ENCODE measurements at places on chromosomes 1 and 21. TPM values are rescaled to one million over a fixed set of nuclear protein-coding genes. Genes with fewer than 3 reads are reported as not detected.

The IVL gene
- total RNA-seq = not detected

- H3K4me3 ChIP-seq = no peak overlapping the region
- H3K27me3 ChIP-seq = no peaks in the 10 kb centered on the region
- no peak overlapping the region for H3K27ac ChIP-seq
Observed at GRCh38 chr21:26715878-26716506, 129.2 kb downstream of the ADAMTS1 start.

- H3K36me3 ChIP-seq = no peaks in the 10 kb centered on the region
- H3K27ac ChIP-seq = no peak overlapping the region
- no peak overlapping the region for H3K4me3 ChIP-seq
- no peaks in the 10 kb centered on the region for H3K27me3 ChIP-seq
- H3K4me1 ChIP-seq = no peaks in the 10 kb centered on the region
Observed at GRCh38 chr1:221137666-221138065, 258.4 kb downstream of the HLX start.

DNA sequence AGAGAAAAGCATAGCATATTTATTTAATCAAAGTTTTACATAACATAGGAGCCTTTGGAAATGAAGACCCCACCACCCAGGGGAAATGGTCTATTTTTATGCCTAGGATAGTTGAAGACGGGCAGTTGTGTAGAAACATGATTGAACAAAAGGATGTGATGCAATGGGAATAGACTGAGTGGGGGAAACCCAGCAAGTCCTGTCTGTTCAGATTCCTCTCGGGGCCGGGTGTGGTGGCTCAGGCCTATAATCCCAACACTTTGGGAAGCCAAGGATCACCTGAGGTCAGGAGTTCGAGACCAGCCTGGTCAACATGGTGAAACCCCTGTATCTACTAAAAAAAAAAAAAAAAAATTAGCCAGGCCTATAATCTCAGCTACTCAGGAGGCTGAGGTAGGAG is 298.3 kb downstream of the MATN1 start:
- no peak for DNase-seq
- H3K27ac ChIP-seq = no peak overlapping the region
- H3K36me3 ChIP-seq = no peaks in the 10 kb centered on the region

The FCGR3B gene
- not detected for total RNA-seq

- no peaks in the 10 kb centered on the region for H3K36me3 ChIP-seq
- no peak overlapping the region for H3K27ac ChIP-seq
- DNase-seq = no peak
- no peaks in the 10 kb centered on the region for H3K27me3 ChIP-seq
- no peaks in the 10 kb centered on the region for H3K4me1 ChIP-seq
- no peak overlapping the region for H3K4me3 ChIP-seq
Observed at GRCh38 chr1:101290922-101291561, 54.2 kb downstream of the S1PR1 start.

DNA sequence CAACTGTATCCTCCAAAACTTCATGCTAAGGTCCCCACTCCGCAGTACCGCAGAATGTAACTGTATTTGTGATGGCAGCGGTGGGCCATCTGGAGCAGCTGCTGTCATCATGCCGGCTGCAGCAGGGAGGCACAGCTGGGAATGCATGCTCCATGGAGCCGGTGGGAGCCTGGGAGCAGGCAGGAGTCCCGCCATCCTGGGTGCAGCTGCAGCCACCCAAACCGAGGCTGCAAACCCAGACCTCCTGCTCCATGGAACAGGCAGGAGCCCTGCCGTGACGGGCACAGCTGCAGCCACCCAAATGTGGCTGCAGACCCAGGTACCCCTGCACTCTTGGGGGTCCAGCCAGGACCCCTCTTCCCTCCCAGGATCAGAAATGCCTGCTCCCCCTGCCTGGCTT is 80.3 kb downstream of the SCMH1 start:
- no peak overlapping the region for H3K27ac ChIP-seq
- peaks cover 10% of the 10 kb centered on the region for H3K36me3 ChIP-seq
- no peak for DNase-seq

GRCh38 chr21:32335601-32336575 is 37.2 kb downstream of the MRAP start:
- H3K27ac ChIP-seq = no peak overlapping the region
- H3K27me3 ChIP-seq = no peaks in the 10 kb centered on the region
- H3K4me3 ChIP-seq = no peak overlapping the region
- peaks cover 93% of the 10 kb centered on the region for H3K36me3 ChIP-seq
- H3K4me1 ChIP-seq = no peaks in the 10 kb centered on the region

DNA sequence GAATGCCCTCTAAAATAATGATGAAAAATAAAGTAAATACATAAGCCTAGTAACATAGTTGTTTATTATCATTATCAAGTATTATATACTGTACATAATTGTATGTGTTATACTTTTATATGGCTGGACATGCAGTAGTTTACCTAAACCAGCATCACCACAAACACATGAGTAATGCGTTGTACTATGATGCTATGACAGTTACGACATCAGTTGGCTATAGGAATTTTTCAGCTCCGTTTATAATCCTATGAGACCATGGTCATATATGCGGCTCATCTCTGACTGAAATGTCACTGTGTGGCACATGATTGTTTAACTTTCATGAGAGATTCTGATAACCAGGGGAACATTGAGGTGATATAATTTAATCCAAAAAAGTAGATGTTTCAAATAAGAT is 352.1 kb downstream of the ST6GALNAC3 start:
- no peak overlapping the region for H3K27ac ChIP-seq
- H3K4me1 ChIP-seq = peaks cover 29% of the 10 kb centered on the region
- no peak for DNase-seq
- H3K4me3 ChIP-seq = no peak overlapping the region
- H3K27me3 ChIP-seq = no peaks in the 10 kb centered on the region

DNA sequence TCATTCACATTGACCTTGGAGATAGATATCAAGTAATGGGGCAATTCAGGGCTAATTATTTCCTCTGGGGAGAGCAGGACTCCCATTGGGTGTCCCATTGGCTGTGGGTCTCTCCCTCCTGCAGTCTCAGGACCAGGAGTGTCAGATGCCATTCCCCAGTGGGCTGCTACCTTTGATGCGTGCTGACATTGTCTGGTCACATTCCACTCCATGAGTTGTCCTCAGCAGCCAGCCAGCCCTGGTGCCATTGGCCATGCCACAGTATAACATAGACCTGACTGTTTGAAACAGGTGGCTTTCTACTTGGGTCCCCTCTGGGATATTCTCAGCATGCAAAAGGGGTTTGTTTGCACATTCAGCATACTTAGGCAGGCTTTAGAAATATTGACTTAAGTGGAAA is 118.5 kb downstream of the MRPS6 start:
- H3K36me3 ChIP-seq = peaks cover 6% of the 10 kb centered on the region
- DNase-seq = no peak
- H3K4me1 ChIP-seq = no peaks in the 10 kb centered on the region
- H3K27me3 ChIP-seq = no peaks in the 10 kb centered on the region
- H3K27ac ChIP-seq = no peak overlapping the region

DNA sequence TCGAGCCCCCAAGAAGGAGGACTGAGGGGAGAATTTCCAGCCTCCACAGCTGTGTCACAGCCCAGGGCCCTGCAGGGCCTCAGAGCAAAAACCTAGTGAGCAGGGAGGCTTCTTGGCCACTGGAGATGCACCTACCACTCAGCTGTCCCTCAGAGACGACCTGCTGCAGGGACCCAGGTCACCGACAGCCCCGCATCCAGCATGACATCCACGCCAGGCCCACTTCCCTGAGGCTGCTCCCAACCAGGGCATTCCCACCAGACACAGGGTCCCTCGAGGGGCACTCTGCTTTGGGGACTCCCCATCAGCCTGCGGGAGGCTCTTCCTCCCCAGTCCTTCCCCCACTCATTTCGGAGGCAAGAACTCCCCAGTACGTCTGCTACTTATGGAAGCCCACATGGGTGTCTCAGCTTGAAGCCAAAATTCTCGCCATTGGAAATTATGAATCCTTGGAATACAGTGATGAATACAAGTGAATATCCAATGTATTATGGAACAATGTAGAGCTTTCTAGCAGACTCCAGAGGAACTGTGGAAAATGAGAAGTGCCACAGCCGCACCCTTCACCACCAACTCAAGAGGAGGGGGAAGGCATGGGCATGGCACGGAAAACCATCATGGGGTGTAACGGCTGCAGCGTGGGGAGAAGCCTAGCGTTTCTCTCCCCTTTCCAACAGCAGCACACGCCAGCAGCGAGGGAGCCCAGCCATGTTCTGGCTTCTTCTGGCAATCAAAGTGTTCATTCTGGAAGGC is 6.9 kb downstream of the TFF3 start:
- H3K27ac ChIP-seq = no peak overlapping the region
- H3K36me3 ChIP-seq = no peaks in the 10 kb centered on the region
- H3K4me3 ChIP-seq = no peak overlapping the region
- no peaks in the 10 kb centered on the region for H3K4me1 ChIP-seq

- H3K27me3 ChIP-seq = no peaks in the 10 kb centered on the region
- H3K4me3 ChIP-seq = no peak overlapping the region
- no peak for DNase-seq
- H3K27ac ChIP-seq = no peak overlapping the region
- H3K4me1 ChIP-seq = no peaks in the 10 kb centered on the region
Observed at GRCh38 chr21:34559089-34559631, 47.1 kb upstream of the KCNE1 start.

GRCh38 chr21:20186186-20186585 is 812.0 kb upstream of the NCAM2 start:
- H3K27me3 ChIP-seq = no peaks in the 10 kb centered on the region
- H3K27ac ChIP-seq = no peak overlapping the region
- H3K4me3 ChIP-seq = no peak overlapping the region
- no peaks in the 10 kb centered on the region for H3K36me3 ChIP-seq

DNA sequence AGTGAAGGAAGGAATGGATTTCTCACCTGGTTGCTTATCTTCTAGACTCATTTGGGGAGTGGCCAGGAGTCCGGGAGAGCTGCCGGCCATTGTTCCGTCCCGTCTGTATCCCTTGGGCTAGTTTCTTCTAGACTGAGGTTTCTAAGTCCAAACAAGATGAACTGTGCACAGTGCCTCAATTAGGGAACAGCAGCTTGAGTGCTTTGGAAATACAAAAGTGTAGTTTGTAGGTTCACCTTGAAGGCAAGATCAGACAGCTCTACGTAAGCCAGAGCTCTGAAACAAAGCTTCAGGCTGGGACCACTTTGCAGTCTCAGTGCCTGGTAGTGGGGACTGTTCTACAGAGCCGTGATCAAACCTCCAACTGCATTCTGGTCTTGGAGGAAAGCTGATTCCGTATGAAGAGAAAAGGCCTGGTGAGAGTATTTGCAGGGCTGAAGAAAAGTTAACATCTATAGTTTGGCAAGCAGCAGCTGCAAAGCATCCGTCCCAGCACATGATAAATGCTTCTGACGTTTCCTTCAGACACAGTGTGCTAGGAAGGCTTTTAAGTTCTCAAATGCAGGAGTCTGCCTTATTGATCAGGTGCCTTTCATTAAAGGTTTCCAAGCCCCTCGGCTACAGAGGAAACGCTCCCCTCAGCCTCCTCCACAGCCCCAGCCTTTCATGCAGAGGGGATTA is 432.8 kb downstream of the KIF26B start:
- H3K27ac ChIP-seq = no peak overlapping the region
- H3K36me3 ChIP-seq = no peaks in the 10 kb centered on the region

The SPRR1A gene
- total RNA-seq = not detected

The CCDC27 gene
- total RNA-seq = not detected

- H3K27me3 ChIP-seq = no peaks in the 10 kb centered on the region
- DNase-seq = no peak
- no peak overlapping the region for H3K27ac ChIP-seq
- no peak overlapping the region for H3K4me3 ChIP-seq
- no peaks in the 10 kb centered on the region for H3K36me3 ChIP-seq
Observed at GRCh38 chr1:83702356-83702755, 296.6 kb downstream of the TTLL7 start.

DNA sequence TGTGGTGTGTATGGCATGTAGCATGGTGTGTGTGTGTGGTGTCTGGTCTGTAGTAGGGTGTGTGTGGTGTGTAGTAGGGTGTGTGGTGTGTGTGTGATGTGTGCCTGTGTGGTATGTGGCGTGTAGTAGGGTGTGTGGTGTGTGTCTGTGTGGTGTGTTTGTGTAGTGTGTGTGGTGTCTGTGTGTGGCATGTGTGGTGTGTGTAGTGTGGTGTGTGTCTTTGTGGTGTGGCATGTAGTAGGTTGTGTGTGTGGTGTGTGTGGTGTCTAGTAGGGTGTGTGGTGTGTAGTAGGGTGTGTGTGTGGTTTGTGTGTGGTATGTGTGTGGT is 85.5 kb downstream of the SYT2 start:
- peaks cover 21% of the 10 kb centered on the region for H3K4me1 ChIP-seq
- H3K36me3 ChIP-seq = no peaks in the 10 kb centered on the region
- no peak overlapping the region for H3K4me3 ChIP-seq
- H3K27me3 ChIP-seq = no peaks in the 10 kb centered on the region

DNA sequence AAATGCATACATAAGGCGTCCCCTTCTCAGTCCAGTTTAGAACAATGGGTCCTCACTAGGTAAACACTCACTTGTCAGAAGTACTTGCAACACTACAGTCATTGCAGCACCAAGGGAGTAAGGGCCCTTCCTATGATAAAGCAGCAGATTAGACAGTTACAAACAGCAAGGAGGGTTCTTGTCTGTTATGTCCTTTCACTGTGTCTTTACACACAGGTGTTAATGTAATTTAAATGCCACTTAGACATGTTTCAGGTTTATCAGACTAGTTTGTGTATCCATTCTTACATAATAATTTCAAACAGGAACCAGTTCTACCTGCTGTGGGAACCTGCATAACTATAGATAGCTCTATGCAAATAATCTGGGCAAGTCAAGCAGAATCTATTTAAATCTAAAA is 105.6 kb upstream of the USH2A start:
- no peaks in the 10 kb centered on the region for H3K27me3 ChIP-seq
- no peaks in the 10 kb centered on the region for H3K4me1 ChIP-seq
- H3K27ac ChIP-seq = no peak overlapping the region
- DNase-seq = no peak
- H3K4me3 ChIP-seq = no peak overlapping the region

The CELF3 gene
- not detected for total RNA-seq

GRCh38 chr1:82515650-82516049 is 714.9 kb downstream of the ADGRL2 start:
- H3K4me3 ChIP-seq = no peak overlapping the region
- H3K27me3 ChIP-seq = no peaks in the 10 kb centered on the region
- H3K27ac ChIP-seq = no peak overlapping the region
- no peak for DNase-seq
- no peaks in the 10 kb centered on the region for H3K36me3 ChIP-seq

DNA sequence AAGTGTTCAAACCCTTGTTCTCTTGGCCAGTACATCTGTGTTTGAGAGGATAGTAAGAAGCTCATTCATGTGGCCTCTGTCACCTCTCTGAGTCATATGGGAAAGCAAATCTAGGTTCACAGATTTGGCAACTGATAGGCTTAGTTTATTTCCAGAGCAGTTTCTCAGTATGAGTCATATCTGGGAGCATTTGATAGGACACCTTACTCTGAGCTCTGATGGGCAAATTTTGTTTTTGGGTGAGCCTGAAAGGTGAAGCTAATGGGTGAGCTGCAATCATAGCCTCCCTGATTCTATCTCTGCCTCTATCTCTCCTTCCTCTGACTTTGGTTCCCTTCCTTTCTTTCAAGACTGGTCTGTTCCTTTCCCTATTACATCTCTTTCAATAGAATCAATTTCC is 134.4 kb downstream of the S1PR1 start:
- no peak overlapping the region for H3K4me3 ChIP-seq
- no peak for DNase-seq
- H3K36me3 ChIP-seq = no peaks in the 10 kb centered on the region
- no peak overlapping the region for H3K27ac ChIP-seq
- H3K4me1 ChIP-seq = no peaks in the 10 kb centered on the region

GRCh38 chr1:106676021-106676420 is 380.5 kb upstream of the PRMT6 start:
- DNase-seq = no peak
- no peaks in the 10 kb centered on the region for H3K4me1 ChIP-seq
- no peak overlapping the region for H3K4me3 ChIP-seq
- H3K27ac ChIP-seq = no peak overlapping the region

Data from ascending aorta (tissue), 2 donors.